MG63 (cell line): ENCODE measurements at places on chromosomes 5 and 9. TPM values are rescaled to one million over a fixed set of nuclear protein-coding genes. Genes with fewer than 3 reads are reported as not detected.

- no peak for DNase-seq
Measured at GRCh38 chr5:14263113-14263512, 120.0 kb downstream of the TRIO start.

GRCh38 chr5:34914671-34915138 lies 599 bp downstream of the RAD1 start:
- DNase-seq: peak; percentile 10

GRCh38 chr9:13952906-13953305 lies 361.0 kb downstream of the NFIB start:
- no peak for DNase-seq

The GPR21 gene
- not detected in 2 replicates for total RNA-seq

DNA sequence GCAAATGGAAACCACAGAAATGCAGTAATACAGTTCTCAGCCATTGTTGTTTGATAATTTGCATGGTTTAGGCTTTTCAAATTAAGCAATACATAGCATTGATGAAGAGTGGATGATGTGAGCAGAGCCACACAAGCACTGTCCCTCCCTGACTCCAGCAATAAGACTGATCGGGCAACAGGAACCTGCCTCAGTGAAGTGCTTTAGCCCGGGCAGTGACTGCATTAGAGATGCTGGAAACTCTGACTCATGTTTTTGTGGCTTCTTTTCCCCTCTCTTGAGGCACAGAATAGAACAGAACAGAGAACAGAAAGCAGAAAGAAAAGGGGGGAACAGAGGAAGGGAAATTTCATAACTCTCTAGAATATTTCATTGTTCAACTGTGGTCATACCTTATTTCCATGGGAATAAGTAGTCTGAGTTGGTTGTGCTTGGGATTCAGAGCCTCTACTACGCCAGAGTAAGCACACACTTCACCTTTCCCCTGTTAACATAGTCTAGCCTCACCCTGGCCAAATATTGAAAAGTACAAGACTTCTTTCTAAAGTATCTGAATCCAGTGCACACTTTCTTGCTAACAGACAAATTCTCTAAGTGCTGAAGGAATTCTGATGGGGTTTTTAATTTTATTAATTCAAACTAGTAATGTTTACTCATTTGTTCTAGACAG lies 164.8 kb upstream of the VCAN start:
- peak; percentile 17 for DNase-seq

DNA sequence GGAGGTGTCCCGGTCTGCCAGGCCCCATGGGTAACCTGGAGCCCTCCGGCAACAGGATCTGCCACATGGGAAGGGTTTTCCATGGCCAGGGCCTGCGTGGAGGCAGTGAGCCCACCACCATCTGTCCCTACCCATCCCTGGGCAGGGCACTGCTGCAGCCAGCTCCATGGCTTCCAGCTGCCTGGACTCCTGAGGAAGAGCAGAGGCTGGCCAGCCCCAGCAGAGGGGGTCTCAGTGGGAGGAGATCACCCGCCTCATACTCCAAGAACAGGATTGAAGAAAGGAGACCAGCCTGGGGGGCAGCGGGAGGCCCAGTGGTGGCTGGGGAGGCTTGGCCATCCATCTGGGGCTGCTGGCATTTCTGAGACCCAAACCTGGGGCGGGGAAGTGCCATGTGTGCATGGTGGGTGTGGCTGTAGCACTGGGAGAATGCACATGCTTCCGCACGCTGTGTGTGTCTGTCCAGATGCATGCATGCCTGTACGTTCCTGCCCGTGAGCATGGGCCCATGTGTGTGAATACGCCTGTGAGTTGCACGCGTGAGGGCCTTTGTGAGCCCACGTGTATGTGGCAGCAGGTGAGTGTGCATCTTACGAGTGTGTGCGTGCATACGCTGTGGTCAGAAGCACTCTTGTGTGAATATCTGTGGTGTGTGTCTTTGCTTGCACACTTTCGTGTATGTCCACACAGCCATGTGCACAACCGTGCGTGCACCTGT lies 78.5 kb downstream of the LMX1B start:
- DNase-seq: no peak

The RASGEF1C gene
- not detected in 2 replicates for total RNA-seq
